ENCODE measurements at places on chromosomes 12 and 14.

- no peaks in the 10 kb centered on the region for H3K36me3 ChIP-seq
- no peak overlapping the region for H3K4me3 ChIP-seq
- no peaks in the 10 kb centered on the region for H3K4me1 ChIP-seq
- H3K27ac ChIP-seq, result no peak overlapping the region
- DNase-seq, result no peak
- H3K27me3 ChIP-seq, result no peaks in the 10 kb centered on the region
These were observed 67.2 kb downstream of the FERMT2 start for GRCh38 chr14:52883658-52884057.

DNA sequence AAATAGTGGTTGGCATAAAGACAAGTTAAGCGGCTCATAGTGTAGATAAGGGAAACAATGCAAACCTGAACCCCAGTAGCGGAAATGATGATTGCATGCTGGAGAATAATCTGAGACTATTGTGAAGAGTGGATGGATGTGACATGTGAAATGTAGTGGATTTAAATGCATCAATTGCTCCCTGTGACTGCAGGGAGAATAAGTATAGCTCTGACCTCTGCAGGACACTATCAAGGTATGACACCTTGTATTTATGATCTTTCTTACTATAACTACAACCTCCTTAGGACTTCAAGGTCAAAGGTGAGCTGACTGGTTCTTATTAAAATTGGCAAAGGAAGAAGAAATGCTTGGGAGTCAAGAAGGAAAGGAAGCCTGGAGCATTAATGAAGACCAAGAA is 285.6 kb downstream of the GRIN2B start:
- no peak overlapping the region for H3K27ac ChIP-seq
- no peaks in the 10 kb centered on the region for H3K36me3 ChIP-seq
- peaks cover 3% of the 10 kb centered on the region for H3K27me3 ChIP-seq
- H3K4me1 ChIP-seq, result no peaks in the 10 kb centered on the region
- H3K4me3 ChIP-seq, result no peak overlapping the region

GRCh38 chr14:69156224-69156623 is 3.3 kb upstream of the DCAF5 start:
- H3K27me3 ChIP-seq, result peaks cover 10% of the 10 kb centered on the region
- H3K27ac ChIP-seq, result no peak overlapping the region
- H3K36me3 ChIP-seq, result peaks cover 9% of the 10 kb centered on the region

DNA sequence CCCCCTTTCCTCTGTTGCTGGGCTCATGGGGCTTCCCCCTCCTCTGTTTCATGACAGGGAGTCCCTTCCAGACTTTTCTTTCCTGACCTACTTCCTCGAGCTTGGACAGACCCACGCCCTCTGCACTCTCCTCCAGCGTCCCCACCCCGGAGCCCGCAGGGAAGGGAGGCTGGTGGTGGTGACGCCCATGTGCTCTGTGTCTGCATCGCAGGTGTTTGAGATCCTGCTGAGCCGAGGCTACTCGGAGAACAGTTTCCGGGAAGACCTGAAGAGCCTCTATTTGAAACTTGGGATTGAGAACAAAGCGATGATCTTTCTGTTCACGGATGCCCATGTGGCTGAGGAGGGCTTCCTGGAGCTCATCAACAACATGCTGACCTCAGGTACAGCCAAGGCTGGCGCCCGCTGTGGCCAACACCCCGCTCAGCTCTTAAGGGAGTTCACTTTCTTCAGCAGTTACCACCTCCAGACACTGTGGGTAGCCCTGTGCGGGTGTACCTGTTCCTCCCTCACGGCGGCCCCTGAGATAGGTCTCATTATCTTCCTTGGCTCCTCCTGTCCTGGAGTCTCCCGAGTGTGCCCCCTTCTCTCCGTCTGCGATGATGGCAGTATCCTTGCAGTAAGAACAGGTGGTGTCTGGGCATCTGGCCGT is 85.6 kb downstream of the CCDC92 start:
- peaks cover 26% of the 10 kb centered on the region for H3K27me3 ChIP-seq
- H3K4me1 ChIP-seq, result no peaks in the 10 kb centered on the region
- H3K27ac ChIP-seq, result no peak overlapping the region
- H3K4me3 ChIP-seq, result no peak overlapping the region
- DNase-seq, result no peak

- H3K27me3 ChIP-seq, result no peaks in the 10 kb centered on the region
- no peak overlapping the region for H3K4me3 ChIP-seq
- no peak for DNase-seq
- H3K27ac ChIP-seq, result no peak overlapping the region
- no peaks in the 10 kb centered on the region for H3K36me3 ChIP-seq
These were observed 663 bp downstream of the ANKRD33 start for GRCh38 chr12:51888316-51889215.

- peak overlapping the region; percentile 79 for H3K27ac ChIP-seq
- H3K4me1 ChIP-seq, result peaks cover 12% of the 10 kb centered on the region
- H3K36me3 ChIP-seq, result peaks cover 5% of the 10 kb centered on the region
- no peak for DNase-seq
These were observed 15.5 kb downstream of the TRMT5 start for GRCh38 chr14:60965402-60965801.

DNA sequence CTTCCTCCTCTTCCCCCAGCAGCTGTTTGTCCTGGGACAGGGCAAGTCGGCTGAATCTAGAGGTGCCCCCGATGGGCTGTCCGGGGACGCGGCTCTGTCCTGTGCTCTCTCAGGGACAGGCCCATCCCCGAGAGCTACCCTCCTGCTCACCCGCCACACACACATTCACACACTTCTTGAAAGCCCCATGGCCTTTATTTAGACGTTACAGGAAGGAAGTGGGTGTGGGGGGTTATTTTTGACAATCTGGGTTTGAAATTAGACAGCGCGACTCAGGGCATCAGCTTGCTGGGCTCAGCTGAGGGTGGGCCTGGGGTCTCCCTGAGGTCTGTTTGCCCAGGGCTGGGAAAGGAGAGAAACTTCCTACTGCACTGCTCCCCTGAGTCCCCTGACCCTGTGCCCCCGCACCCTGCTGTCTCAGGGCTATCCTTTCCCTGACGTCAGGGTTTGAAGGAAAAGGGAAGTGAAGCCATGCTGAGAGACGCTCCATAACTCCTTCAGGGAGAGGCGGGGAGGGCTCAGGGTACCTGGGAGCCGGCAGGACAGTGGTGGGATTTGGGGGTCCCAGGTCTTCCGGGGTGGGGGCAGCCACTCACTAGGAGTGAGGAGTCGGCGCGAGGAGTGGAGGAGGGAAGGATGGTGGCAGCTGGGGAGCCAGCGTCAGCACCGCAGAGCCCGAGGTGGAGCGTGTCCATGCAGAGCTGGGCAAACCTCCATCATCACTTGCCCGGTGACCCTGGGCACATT is 8.1 kb downstream of the PTPN6 start:
- peak overlapping the region; percentile 99 for H3K27ac ChIP-seq
- H3K36me3 ChIP-seq, result peaks cover 87% of the 10 kb centered on the region
- H3K4me1 ChIP-seq, result peaks cover 96% of the 10 kb centered on the region
- DNase-seq, result peak; percentile 78
- no peaks in the 10 kb centered on the region for H3K27me3 ChIP-seq

GRCh38 chr12:128025589-128026245 is 241.3 kb upstream of the TMEM132C start:
- H3K4me3 ChIP-seq, result no peak overlapping the region
- no peak overlapping the region for H3K27ac ChIP-seq
- no peaks in the 10 kb centered on the region for H3K36me3 ChIP-seq
- no peak for DNase-seq
- no peaks in the 10 kb centered on the region for H3K27me3 ChIP-seq
- no peaks in the 10 kb centered on the region for H3K4me1 ChIP-seq

GRCh38 chr14:91356181-91356763 is 61.3 kb downstream of the CCDC88C start:
- H3K27me3 ChIP-seq, result no peaks in the 10 kb centered on the region
- peaks cover 89% of the 10 kb centered on the region for H3K4me1 ChIP-seq
- peaks cover 70% of the 10 kb centered on the region for H3K36me3 ChIP-seq
- H3K4me3 ChIP-seq, result peak overlapping the region; percentile 49
- peak overlapping the region; percentile 74 for H3K27ac ChIP-seq

- DNase-seq, result no peak
- H3K27ac ChIP-seq, result no peak overlapping the region
- H3K4me3 ChIP-seq, result no peak overlapping the region
- H3K27me3 ChIP-seq, result peaks cover 4% of the 10 kb centered on the region
- H3K36me3 ChIP-seq, result no peaks in the 10 kb centered on the region
These were observed 7.0 kb downstream of the MYL2 start for GRCh38 chr12:110913119-110914056.

- peak overlapping the region; percentile 52 for H3K4me3 ChIP-seq
- peak overlapping the region; percentile 93 for H3K27ac ChIP-seq
- H3K4me1 ChIP-seq, result peaks cover 86% of the 10 kb centered on the region
These were observed 33.5 kb downstream of the FMNL3 start for GRCh38 chr12:49673446-49674317.

DNA sequence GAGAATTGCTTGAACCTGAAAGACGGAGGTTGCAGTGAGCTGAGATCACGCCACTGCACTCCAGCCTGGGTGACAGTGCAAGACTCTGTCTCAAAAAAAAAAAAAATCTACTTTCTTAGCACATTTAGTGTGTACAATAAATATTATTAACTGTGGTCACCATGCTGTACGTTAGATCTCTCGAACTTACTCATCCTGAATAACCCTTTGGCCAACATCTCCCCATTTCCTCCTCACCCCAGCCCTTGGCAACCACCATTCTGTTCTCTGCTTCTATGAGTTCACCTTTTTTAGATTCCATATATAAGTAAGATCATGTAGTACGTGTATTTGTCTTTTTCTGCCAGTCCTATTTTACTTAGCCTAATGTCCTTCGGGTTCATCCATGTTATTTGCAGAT is 13.4 kb downstream of the FUT8 start:
- H3K36me3 ChIP-seq, result peaks cover 47% of the 10 kb centered on the region
- no peaks in the 10 kb centered on the region for H3K27me3 ChIP-seq
- no peak overlapping the region for H3K4me3 ChIP-seq
- no peak for DNase-seq
- H3K4me1 ChIP-seq, result peaks cover 53% of the 10 kb centered on the region
- H3K27ac ChIP-seq, result no peak overlapping the region

- H3K27me3 ChIP-seq, result peaks cover 32% of the 10 kb centered on the region
- no peaks in the 10 kb centered on the region for H3K4me1 ChIP-seq
- no peak overlapping the region for H3K27ac ChIP-seq
- no peak for DNase-seq
These were observed 40.9 kb downstream of the RERG start for GRCh38 chr12:15180325-15180724.

DNA sequence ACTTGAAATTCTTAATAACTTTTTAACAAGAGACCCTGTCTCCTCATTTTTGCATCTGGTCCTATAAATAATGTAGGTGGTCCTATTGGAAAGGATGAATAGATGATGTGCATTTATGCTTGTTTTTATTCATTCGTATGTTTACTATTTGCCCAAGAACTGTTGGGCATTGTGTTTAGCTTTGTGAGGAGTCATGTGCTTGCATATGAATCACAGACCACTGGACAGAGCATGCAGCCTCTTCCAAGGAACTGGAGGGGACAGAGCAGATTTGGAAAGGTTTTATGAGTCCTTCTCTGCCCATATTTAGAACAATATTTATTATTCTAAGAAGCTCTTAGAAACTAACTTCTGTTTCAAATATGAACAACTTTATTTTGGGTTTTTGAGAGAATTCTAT is 414.0 kb downstream of the SOX5 start:
- no peak overlapping the region for H3K27ac ChIP-seq
- no peak overlapping the region for H3K4me3 ChIP-seq
- no peak for DNase-seq
- H3K27me3 ChIP-seq, result no peaks in the 10 kb centered on the region

- peaks cover 3% of the 10 kb centered on the region for H3K36me3 ChIP-seq
- no peak overlapping the region for H3K4me3 ChIP-seq
- peaks cover 3% of the 10 kb centered on the region for H3K27me3 ChIP-seq
These were observed 319.2 kb downstream of the DUSP6 start for GRCh38 chr12:89033062-89033461.

DNA sequence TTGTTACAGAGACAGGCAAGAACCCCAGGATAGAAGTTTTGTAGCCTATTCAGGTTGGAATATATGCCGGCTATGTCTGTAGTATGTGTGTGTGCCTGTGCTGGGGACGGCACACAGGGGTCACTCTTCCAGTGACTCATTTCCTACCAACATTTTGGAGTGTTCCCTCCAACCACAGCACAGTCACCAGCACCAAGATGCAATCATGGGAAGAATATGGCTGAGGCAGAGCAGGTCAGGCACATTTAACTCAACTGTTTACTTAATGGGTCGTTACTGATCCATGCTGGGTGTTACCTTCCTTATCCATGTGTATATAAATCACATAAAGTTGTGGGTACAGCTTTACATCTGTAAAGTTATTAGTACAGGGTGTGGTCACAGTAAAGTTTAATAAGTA is 178.3 kb downstream of the PRKD1 start:
- H3K36me3 ChIP-seq, result no peaks in the 10 kb centered on the region
- H3K27me3 ChIP-seq, result no peaks in the 10 kb centered on the region
- H3K4me3 ChIP-seq, result no peak overlapping the region
- no peak for DNase-seq
- H3K4me1 ChIP-seq, result no peaks in the 10 kb centered on the region
- H3K27ac ChIP-seq, result no peak overlapping the region

GRCh38 chr12:132562489-132563021 is 47.8 kb downstream of the LRCOL1 start:
- peaks cover 24% of the 10 kb centered on the region for H3K36me3 ChIP-seq
- H3K4me3 ChIP-seq, result no peak overlapping the region
- H3K4me1 ChIP-seq, result peaks cover 17% of the 10 kb centered on the region
- no peak overlapping the region for H3K27ac ChIP-seq
- peaks cover 14% of the 10 kb centered on the region for H3K27me3 ChIP-seq

DNA sequence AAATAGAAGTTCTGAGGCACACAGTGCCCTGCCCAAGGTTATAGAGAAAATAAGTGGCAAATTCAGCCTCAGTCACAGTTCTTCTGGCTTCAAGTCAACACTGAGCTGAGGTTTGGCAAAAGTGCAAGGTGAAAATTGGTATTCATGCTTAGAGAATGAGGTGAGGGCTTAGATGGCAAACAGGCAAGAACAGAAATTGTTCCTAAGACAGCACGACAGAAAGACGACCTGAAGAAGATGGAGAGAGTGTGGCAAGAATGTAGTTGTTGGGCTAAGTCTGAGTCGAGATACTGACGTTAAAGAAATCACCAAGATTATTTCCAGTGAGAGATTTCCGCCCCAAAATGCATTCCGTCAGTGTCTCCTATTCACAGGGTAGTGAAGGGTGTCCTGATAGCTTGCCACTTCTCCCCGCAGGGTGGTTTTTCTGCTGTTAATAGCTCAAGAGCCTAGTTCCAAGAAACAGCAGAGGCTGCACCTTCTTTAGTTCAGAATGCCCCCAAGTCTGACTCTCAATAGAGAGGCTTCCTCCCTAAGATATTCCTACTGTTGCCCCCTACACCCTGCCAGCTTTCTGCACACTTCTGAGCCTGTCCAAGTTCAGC is 260.8 kb upstream of the AMIGO2 start:
- peaks cover 42% of the 10 kb centered on the region for H3K4me1 ChIP-seq
- no peaks in the 10 kb centered on the region for H3K27me3 ChIP-seq
- no peak overlapping the region for H3K27ac ChIP-seq
- peaks cover 77% of the 10 kb centered on the region for H3K36me3 ChIP-seq

DNA sequence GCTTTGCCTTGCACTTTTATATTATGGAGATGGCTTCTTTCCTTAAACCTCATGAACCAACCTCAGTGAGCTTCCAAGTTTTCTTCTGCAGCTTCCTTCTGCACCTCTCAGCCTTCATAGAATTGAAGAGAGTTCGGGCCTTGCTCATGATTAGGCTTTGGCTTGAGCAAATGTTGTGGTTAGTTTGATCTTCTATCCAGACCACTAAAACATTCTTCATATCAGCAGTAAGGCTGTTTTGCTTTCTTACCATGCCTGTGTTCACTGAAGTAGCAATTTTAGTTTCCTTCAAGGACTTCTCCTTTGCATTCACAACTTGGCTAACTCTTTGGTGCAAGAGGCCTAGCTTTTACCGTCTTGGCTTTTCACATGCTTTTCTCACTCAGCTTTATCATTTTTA is 125.4 kb downstream of the SNAPC1 start:
- peaks cover 16% of the 10 kb centered on the region for H3K4me1 ChIP-seq
- no peaks in the 10 kb centered on the region for H3K36me3 ChIP-seq
- H3K27me3 ChIP-seq, result peaks cover 16% of the 10 kb centered on the region
- no peak for DNase-seq
- H3K4me3 ChIP-seq, result no peak overlapping the region
